ENCODE measurements at places on chromosomes 5 and 9. TPM values are rescaled to one million over a fixed set of nuclear protein-coding genes. Genes with fewer than 3 reads are reported as not detected.

Gene IL13
- polyA plus RNA-seq = not detected

DNA sequence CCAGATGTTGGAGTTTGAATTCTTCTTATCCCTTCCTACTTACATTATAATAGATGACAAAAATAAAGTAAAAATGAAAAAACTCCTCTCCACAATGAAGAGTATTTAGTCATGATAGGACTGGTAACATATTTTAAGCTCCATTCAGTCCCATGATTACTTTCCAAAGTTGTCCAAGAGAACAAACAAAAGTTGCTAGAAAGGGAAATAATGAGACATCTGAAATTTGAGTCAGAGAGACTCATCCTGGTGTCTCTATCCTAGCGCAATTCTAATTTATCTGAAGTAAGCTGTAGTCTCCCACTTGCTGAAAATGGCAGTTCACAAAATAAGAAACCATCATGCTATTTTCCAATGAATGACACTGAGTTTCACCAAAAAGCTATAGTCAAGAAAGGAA, 152.2 kb downstream of the BNC2 start:
- DNase-seq = no peak

DNA sequence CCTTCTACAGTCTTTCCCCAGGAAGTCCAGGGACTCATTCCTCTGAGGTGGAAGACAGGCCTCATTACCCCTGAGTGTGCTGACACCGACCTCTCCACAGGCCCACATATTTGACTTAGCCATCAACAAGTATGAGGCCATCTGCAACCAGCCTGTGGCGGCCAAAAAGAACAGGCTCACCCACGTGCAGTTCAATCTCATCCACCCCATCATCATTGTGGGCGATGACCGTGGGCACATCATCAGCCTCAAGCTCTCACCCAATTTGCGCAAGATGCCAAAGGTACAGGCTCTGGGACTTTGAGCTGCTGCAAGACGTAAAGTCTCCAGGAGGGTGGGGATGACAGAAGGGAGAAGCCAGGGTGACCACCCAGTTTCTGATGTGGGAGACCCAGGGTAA, 5.6 kb downstream of the ENHO start:
- no peak for DNase-seq

GRCh38 chr5:124581738-124582560, 164.5 kb downstream of the ZNF608 start:
- peak; percentile 56 for DNase-seq

- no peak for DNase-seq
These were observed 45.2 kb downstream of the ENC1 start for GRCh38 chr5:74595143-74595925.

DNA sequence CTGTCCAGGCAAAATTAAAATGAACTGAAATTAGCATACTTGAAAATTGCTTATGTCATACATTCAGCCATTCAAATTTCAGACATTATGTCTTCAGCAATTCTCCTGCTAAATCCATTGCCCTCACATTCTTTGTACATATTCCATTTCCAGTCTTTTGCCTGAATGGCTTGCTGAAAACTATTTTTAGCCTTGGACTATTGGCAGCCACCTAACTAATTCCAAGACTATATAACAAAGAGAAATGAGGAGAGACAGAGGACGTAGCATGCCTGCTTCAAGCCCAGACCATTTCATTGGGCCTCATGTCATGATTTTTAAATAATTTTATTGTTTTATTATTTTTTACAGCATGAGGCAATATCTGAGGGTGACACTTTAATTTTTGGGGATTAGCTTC, 100.3 kb downstream of the MRPS30 start:
- DNase-seq = no peak
